ENCODE measurements at places on chromosomes 1 and 21. TPM values are rescaled to one million over a fixed set of nuclear protein-coding genes. Genes with fewer than 3 reads are reported as not detected.

OR2L13 gene
- total RNA-seq = not detected

GRCh38 chr1:234556245-234556943 lies 53.6 kb downstream of the IRF2BP2 start:
- peak; percentile 13 for DNase-seq

DNA sequence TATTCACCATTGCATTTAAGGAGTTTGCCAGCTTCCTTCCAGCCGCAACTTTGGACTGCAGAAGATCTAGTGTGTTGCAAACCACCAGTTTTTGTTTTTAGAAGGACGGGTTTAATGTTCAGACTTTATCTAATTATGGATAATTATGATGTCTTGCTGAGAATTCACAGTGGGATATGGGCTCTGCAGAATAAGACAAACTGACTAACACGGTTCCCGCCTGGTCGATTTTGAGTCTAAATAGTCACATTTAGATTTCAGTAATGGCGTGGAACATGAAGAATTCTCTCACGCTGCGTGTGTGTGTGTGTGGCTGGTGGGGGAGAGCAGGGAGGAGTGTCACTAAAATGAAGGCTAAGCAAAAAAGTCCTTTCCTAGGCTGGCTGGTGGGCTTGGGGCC lies 48.5 kb upstream of the DMRTB1 start:
- no peak for DNase-seq

SPRR2A gene
- total RNA-seq = not detected

KCNQ4 gene
- total RNA-seq = 0.79 TPM

- no peak for DNase-seq
These were observed 28.9 kb downstream of the FOXO6 start for GRCh38 chr1:41390166-41390565.

SLC2A5 gene
- total RNA-seq = 0.07 TPM

- DNase-seq = no peak
These were observed 27.4 kb downstream of the TIAM1 start for GRCh38 chr21:31316488-31317169.

- DNase-seq = peak; percentile 53
These were observed 7.0 kb upstream of the IGSF21 start for GRCh38 chr1:18100491-18101063.

DNA sequence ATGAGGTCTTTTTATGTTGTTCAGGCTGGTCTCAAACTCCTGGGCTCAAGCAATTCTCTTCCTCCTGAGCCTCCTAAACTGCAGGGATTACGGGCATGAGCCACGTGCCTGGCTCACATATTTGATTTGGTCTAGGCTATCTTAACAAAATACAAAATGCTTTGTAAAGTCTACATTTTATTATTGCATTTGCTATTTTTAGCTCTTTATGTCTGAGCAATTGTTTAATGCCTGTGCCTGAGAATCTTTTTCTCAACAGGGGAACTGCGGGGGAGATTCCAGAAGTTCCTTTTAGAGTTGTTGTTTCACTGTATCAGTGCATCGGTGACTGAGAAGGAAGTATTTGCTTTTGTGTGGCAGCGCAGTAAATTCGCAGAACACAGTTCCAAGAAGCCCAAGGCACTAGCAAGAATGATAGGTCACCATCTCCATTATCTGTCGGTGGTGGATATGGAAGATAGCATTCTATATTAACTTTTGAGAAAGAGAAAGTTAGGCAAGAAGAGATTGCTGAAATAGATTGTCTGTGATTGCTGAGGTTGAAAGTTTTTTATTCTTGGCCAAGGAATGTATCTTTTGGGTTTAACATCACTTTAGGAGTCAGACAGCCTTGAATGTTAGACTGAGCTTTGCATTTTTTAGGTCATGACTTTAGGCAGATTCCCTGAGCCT lies 167.3 kb downstream of the PDE4B start:
- no peak for DNase-seq

DNA sequence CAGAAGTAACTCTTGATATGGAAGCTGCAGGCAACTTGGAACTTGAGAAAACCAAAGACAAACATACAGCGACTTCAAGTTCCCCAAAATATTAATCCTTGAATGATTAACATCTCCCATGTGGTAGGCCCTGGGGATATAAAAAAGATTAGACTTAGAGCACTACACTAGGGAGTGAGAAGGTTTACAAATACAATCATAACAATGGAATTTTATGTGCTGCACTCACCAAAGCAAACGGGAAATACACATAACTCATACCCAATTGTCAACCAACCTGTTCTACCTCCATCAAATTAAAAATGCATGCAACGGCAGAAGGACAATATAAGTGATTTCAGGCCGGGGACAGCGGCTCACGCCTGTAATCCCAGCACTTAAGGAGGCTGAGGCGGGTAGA lies 3.7 kb downstream of the SMYD3 start:
- DNase-seq = no peak

GRCh38 chr1:1354271-1355247 lies 3.8 kb downstream of the MXRA8 start:
- DNase-seq = no peak

GRCh38 chr1:11563560-11564069 lies 84.7 kb downstream of the DISP3 start:
- no peak for DNase-seq

LHX8 gene
- 0.20 TPM for total RNA-seq

Measured in mesothelial cell of epicardium (in vitro differentiated cells).